Activated effector memory CD4-positive, alpha-beta T cell treated with Interleukin-2 at 50 U/mL for 16 hours (primary cell): ENCODE measurements at places on chromosomes 3 and 15.

GRCh38 chr3:87198774-87199173, 28.3 kb upstream of the CHMP2B start:
- DNase-seq = no peak

DNA sequence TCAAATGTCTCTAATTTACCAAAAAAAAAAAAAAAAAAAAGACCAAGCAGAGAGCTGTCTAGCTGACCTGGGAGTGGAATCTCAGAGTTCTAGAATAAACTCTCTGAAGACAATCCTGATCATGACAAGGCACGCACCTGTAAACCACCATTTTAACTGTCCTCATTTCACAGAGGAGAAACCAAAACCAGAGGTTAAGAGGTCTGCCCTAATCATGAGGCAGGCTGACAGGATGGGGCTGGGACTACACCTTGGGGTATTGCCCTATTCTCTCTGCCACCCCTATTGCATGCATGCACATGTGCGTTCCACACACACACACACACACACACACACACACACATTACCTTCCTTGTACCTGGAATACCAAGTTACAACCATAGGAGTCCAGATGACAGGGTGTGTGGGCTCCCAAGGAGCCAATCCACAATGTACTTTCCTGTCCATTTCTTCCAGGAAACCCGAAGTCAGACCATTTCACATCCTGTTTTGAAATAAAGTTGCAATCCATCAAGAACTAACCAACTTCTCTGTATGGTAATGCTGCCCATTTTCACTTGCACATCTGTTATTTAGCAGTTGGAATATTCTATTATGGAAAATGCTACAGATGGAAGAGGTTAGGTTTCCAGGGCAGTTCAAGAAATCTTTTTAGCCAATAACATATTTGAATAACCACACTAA, 34.6 kb downstream of the HSPBAP1 start:
- DNase-seq = no peak

DNA sequence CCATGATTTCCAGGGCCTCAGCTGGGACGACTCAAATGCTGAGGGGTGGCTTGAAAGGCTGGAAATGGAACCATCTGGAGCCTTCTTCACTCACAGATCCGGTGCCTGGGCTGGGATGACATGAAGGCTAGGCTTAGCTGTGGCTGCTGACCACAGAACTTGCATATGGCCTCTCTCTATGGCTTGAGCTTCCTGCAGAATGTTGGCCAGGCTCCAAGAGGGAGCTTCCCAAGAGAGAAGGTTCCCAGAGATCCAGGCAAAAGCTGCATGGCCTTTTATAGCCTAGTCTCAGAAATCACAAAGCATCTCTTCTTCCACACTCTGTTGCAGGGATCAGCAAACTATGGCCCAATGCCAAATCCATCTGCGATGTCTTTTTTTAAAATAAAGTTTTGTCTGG, 44.8 kb downstream of the GATM start:
- DNase-seq = no peak

GRCh38 chr15:56222302-56222701, 21.4 kb downstream of the RFX7 start:
- DNase-seq = no peak

GRCh38 chr15:101724675-101725005, 367 bp upstream of the TARS3 start:
- DNase-seq = no peak

DNA sequence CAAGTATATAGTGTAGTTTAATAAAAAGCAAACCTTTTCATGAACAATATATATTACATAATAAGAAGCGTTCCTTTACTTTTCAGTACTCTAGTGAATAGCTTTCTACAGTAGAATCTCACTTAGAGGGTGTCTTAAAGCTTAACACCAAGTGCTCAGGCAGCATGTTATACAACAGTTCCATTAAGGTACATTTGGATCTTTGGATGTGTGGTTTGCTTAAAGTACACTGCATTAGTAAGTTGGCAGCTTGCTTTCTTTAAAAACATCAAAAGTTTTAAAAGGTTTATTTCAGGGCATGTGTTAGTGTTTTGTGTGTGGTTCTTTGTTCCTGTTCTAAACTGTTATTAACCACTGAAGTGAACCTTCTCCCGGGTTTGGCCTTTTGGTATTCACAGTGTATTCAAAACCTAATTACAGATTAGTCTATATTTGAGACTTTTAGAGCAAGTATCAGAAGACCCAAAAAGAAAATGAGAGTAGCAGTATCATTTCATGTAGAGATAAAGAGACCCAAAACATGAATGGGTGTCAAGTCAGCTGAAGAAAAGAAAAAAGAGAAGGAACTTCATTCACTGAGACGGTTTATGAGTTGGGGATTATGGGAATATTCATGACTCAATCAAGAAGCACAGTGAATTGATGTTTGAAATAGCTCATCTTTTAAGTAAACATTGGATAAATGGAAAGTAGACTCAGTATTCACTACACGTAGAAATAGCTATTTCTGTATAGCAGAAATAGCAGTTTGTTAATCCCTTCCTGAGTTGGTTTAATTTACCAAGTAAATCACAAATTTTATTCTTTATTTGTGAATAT, 93.9 kb downstream of the OPA1 start:
- no peak for DNase-seq

DNA sequence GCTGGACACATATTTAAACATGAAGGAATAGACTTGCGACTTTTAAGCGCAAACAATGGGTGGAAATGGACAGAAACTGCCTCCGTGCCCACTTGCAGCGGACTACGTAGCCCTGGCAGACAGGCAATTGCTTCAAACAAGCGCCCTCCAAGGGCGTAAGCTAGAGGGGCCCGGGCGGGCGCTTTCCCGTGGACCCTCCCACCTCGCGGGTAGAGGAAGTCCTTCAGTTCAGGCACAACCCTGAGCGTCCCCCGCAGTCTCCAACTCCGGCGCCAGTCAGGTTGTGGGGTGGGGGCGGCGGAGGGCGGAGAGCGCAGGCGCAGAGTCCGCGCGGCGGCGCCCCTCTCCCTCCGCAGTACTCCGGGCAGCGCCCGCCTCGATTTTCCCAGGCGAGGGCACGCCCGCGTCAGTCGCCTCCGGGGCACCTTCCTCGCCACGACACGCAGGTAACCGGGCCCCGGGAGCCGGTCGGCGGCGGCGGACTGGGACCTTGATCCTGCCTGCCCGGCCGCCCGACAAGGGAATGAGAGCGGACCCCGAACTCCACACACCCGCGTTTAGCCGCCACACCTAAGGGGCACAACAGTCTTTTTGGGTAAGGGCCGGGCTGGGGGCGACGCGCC, at the start of gene SLC35G2:
Gene SLC35G2 (plus strand): TSS at position 358 of the 623 bp plus-strand sequence. CDS start 35,335 bp downstream, outside the sequence.
- DNase-seq = peak; percentile 10

GRCh38 chr3:58627570-58627885, 39.0 kb downstream of the FAM3D start:
- DNase-seq = no peak

GRCh38 chr3:168996622-168997021, 666.9 kb downstream of the MECOM start:
- DNase-seq = no peak

DNA sequence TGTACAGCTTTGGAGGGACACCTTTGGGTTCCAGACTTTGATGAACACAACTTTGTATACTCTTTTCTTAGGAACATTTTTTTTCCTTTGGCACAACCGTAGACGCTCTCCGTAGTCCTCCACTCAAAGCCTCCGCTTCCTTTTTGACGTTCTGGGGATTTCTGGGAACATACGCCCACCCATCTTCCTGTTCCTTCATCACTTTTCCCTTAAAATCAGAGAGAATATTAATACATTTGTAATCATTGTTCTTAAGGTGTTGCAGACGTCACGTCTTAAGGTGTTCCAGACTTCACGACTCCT, 405 bp upstream of the SPG21 start:
- no peak for DNase-seq

GRCh38 chr3:51581524-51581923, 43.0 kb downstream of the RAD54L2 start:
- no peak for DNase-seq

GRCh38 chr3:107264888-107265287, 112.4 kb upstream of the CCDC54 start:
- DNase-seq = no peak

DNA sequence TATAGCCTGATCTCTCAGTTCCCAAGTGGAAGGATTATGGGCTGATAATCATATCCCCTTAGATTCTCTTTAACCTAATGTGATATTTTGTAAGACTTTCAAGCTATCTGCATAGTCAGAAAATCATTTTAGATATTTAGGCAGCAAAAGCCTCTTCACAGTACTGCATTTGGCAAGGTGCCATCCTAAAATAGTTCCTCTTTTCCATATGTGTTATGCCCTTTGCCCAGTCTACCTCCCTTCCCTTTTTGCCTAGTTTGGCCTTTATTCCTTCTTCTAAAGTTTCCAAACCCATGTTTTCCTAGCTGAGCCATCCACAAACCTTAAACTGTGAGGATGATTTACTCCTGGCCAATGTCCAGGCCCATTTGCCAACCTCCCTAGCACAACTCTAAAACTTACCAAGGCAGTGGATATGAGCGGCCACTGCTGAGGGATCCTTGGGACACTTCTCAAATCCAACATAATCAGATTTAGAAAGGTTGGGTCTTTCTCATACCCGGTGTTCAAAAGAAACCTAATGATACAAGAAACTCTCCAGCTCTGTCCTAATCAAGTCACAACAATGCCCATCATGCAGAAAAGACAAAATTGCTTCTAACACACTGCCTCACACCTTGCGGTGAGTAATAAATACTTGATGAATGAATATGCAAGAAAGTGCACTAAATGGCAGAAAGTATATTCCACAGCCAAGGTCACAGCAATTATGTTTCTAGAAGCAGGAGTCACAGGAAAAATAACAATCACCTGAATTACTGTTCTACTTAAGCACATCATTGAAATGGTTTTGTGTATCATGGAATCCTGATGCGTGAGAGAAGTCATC, 493.9 kb downstream of the NLGN1 start:
- no peak for DNase-seq

DNA sequence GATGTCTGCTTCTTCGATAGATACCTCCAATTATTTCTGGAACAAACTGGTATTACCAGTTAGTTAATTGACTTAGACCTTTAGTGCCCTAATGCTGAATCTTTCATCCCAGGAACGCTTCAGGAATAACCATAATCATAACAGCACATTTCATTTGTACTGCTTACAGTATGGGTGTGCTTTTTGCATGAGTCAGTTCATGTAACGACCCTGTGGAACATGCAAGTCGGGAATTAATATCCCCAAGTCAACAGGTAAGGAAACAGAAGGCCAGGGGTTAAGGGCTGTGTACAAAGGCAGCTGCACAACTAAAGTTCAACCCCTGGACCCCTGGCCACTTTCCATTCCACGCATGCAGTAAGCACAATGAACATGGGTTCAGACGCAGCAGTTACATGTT, 49.2 kb downstream of the ADCY5 start:
- DNase-seq = no peak

GRCh38 chr3:177525987-177526712, 328.9 kb upstream of the TBL1XR1 start:
- no peak for DNase-seq

DNA sequence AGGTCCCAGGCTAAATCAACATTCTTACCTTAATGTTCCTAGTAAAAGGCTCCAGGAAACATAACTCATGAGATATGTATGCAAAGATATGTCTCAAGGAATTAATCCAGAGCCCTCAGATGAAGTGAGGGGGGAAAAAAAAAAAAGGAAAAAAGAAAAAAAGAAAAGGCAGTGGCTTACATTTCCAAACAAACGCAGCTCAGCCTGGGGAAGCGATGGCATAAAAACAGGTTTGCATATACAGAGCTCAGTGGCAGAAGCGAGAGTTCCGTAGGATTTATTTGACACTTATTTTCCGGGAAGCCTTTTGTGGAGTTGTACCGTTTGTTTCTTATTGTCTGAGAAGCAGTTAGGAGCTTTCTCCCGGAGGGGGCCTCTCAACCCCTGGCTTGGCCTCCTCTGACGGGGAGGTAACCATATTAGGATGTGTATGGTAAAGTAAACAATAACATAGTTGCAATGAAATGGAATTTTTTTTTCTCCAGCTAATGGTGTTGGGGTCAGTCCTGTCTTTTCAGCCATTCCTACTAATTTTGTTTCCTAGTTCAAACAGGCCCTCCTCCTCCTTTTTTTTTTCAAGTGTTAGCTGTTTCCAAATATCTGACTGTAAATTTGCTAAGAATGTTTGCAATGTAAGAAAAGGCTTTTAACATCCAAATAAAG, 338.6 kb downstream of the FOXP1 start:
- no peak for DNase-seq

DNA sequence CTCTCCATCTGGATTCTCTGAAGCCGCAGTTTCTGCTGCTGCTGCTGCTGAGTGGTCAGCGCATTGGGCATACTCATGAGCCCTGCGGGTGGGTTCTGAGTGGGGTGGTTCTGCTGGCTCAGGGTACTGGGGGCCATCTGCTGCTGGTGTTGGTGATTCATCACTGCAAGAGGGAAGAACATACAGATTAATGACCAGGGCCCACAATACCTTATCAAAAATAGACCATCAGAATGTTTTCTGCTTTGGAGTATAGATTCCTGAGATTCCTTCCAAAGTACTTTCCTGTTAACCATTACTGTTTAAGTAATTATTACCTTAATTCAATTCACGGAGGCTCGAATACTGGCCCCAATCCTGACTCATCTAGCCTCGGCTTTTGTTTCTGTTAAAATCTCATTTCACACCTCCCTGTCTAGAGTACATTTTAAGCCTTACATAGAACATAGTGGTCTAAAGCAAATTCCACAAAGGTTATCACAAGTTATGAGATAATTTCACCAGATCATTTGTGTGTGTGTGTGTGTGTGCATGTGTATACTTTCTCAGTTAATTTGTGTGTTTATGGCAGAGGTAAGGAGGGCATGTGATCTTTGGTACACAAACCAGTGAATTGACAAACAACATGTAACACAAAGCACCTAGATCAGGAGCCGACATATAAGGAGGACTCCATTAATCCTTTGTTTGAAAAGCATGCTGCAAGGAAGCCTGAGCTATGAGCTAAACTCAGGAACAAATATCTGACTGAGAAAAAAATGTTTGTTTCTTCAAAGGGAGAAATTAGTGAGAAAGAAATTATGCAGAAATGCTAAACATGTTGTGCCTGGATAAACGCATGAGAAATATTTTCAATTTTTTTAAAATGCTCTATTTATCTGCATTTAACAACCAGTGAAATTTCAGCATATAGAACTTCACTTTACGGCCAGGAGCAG, 68.1 kb downstream of the TM4SF4 start:
- no peak for DNase-seq

GRCh38 chr3:150145659-150146058, 175.0 kb upstream of the PFN2 start:
- no peak for DNase-seq

- no peak for DNase-seq
These were observed 83.1 kb downstream of the CACNA1D start for GRCh38 chr3:53577506-53577905.
